ENCODE measurements at places on chromosomes 13 and 19.

DNA sequence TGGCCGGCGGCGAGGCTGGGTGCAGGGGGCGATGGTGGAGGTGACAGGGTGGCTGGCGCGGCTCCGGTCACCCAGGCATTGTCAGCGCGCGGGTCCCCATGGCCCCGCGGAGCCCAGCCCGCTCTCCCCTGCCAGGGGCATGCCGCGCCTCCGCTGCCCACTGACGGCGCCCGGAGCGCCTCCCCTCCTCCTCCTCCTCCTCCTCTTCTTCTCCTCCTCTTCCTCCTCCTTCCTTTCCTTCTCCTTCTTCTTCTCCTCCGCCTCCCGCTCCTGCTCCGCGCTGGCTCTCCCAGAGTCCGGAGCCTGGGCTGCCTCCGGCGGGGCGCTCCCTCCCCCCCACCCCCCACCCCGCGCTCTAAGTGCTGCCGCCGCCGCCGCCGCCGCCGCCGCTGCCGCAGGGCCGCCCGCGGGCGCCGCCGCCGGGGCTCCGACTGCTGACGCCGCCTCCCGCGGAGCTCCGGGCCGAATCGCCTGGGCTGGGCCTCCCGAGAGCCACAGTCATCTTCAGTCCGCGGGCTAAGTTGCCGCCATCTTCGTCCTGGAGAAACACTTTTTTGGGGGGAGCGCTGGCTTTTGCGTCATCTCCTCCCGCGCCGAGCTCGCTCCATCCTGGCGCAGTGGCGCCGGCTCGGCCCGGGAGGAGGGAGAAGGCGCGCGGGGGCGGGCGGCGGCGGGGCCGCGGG is 348.3 kb downstream of the LIG4 start:
- peak; percentile 25 for DNase-seq

DNA sequence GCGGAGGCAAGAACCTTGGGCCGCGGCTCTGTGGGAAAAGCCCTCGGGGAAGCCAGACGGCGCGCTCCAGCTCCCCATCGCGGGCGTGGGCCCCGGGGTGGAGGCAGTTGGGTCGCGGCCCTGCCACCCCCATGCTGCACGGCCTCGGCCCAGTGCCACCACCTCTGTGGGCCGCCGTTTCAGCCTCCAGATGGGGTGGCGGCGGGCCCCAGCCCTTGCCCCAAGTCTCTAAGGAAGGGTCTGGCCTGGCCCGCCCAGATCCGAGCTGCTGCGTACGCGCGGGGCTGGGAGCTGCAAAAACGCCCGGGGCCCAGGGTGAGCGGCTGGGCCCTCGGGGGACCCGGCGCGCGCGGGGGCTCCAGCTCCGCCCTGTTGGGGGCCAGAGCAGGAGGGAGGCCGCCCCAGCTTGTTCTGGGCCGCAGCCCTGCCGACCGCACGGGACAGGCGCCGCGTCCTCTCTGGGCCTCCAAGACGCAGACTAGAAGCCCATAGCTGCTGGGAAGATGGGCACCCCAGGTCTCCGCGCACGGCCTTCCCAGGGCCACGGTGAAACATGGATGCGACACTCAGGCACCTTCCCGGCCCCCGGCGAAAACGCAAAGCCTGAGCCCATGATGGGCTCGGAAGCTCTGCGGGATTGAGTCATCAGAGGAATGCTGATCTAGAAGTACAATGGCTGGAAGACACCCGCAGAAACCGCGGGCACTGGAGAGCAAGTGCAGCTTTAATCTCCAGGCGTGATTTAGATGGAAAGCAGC is 110.1 kb downstream of the KCTD15 start:
- DNase-seq = no peak

DNA sequence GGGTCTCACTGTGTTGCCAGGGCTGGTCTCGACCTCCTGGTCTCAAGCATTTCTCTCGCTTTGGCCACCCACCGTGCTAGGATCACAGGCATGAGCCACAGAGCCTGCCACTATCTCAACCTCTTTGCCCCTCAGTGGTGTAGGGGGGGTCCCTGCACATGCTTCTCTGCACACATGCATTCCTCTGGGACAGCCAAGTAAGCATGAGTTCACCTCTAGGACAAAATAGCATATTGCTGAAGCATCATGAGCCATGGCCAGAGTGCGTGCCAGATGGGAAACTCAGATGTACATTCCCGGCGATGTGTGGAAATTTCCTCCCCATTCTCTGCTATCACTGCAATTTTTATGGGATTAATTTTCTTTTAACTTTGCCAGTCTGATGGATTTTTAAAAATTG is 23.1 kb downstream of the CHAF1A start:
- DNase-seq = no peak

GRCh38 chr13:26593661-26594060 is 36.2 kb downstream of the WASF3 start:
- no peak for DNase-seq

DNA sequence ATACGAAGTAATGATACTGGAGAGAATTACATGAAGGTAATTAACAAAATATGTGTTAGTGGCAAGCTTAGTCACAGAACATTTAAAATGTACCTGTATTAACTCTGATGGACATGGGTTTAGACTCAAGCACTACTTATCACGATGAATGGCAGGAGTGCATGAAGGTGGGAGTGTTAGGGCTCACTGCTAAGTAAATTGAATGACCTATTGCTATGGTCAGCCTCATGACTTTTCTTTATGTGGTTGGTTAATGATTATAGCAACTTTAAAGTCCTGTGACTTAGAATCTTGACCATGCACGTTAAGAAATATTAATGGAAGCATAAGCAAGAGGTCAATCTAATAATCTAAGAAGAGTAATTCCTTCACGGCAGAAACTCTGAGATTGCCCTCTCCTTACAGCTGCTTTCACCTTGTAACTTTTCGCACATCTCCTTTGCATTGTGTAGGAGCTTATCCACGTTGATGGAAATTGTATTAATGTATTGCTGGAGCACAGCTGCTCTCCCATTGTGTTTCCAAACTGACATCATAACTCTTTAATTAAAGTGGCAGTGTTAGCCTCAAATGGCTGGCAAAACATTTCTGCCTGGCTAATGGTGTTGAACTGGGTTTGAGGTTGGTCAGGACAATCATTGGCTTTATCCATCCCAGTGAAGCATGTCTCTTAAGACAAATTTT is 114.5 kb downstream of the RXFP2 start:
- DNase-seq = no peak

GRCh38 chr19:45455707-45456499 is 11.9 kb upstream of the FOSB start:
- DNase-seq = no peak

DNA sequence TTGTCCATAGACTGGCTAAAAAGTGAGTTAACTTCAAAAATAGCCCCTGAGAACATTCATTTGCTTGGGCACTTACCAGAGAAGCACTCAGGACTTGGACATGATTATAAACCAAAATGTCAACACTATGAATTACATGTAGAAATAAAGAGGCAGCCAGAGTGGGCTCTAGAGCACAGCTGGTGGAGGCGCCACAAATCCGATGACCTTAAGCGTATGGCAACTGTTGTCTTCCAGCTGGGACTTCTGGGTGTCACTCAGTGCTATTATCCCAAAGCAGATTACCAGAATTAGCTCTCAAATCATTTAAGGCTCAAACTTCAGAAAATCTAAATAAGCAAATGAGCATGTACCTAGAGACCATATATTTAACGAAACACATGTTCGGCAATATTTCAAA is 1255.5 kb upstream of the SLC10A2 start:
- DNase-seq = no peak
